ENCODE measurements at places on chromosomes 1 and 21.
A peak's percentile ranks its signal among the peaks of the same experiment; 100 is the strongest.

- peak; percentile 52 for DNase-seq
Observed at GRCh38 chr1:119712342-119713038, 756 bp downstream of the PHGDH start.

DNA sequence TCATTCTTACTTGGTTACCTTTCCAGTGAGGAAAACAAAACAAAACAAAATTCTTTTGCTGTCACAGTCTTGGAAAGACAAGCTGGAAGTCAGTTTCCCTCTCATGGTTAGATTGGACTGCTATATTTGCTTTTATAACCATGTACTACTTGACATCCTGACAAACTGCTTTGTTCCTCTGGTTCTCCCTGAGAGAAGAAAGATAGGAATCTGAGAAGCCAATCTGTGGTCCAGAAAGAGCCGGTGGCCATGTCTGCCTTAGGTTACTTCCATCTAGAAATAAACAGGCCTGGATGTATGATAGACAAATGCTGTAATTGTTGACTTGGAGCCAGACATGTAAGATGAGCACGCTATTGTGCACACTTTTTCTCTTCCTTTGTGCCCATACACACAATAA lies 330.0 kb downstream of the BRINP3 start:
- DNase-seq = no peak

- DNase-seq = no peak
Observed at GRCh38 chr1:85229574-85230097, 28.8 kb upstream of the SYDE2 start.

- no peak for DNase-seq
Observed at GRCh38 chr1:175005085-175005783, 5.5 kb downstream of the CACYBP start.

DNA sequence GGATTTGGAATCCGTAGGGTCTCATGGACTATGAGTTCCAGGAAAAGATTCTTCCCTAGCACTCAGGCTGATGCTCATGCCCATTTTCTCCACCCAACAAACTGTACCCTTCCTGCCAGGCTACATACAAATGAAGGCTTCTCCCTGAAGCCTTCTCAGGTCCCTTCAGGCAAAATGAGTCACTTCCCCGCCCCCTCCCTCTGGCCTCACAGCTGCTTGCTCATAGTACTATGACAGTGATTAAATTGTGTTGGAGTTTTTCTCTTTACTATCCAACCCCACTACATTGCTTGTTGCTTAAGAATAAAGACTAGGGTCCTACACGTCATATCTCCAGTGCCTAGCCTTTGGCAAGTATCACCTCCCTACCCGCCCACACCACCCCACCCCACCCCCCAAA lies 207.6 kb upstream of the NFIA start:
- no peak for DNase-seq

GRCh38 chr1:161046605-161047228 lies 940 bp upstream of the USF1 start:
- no peak for DNase-seq

GRCh38 chr1:39564340-39564739 lies 12.2 kb downstream of the PABPC4 start:
- DNase-seq = no peak

GRCh38 chr1:212190169-212190568 lies 95.0 kb upstream of the PPP2R5A start:
- DNase-seq = no peak

DNA sequence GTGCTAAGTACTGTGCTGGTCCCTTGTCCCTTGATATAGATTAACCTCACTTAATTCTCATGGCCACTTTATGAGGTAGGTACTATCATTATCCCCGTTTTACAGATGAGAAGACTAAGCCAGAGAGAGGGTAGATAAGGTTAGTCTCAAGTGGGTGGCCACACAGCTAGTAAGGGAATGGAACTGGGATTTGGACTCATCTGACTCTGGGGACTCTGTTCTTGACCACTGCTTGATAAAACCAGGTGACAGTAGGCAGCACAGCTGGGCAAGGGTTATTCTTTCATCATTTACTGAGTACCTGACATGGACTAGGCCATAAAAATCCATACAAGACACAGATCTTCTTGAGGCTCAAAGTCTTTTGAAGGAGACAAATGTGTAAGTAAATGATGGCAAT lies 37.2 kb upstream of the PPP2R5A start:
- DNase-seq = no peak

- no peak for DNase-seq
Observed at GRCh38 chr21:43571976-43572375, 87.3 kb downstream of the HSF2BP start.

GRCh38 chr1:21873174-21873573 lies 61.1 kb downstream of the LDLRAD2 start:
- no peak for DNase-seq

GRCh38 chr1:111505641-111506119 lies 2.2 kb upstream of the ADORA3 start:
- no peak for DNase-seq

GRCh38 chr1:181469829-181470228 lies 13.5 kb upstream of the CACNA1E start:
- peak; percentile 35 for DNase-seq

GRCh38 chr1:114270282-114270681 lies 116.6 kb upstream of the SYT6 start:
- no peak for DNase-seq

GRCh38 chr1:22579541-22580155 lies 16.4 kb downstream of the EPHA8 start:
- no peak for DNase-seq

DNA sequence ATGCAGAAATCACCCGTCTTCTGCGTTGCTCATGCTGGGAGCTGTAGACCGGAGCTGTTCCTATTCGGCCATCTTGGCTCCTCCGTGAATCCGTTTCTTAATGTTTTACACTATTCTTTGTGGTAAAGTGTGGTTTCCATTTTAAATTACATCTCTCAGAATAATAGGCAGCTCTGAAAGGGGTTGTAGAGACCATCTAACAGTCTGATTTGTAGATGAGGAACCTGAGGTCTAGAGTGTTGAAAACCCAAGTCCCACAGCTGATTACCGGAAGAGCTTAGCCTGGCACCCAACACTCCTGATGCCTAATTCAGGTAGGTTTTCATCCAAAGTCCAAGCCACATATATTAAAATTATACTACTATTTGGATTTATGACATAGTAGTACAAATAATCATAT lies 144.0 kb downstream of the LEPR start:
- no peak for DNase-seq
